ENCODE measurements at places on chromosomes 13 and 19. TPM values are rescaled to one million over a fixed set of nuclear protein-coding genes. Genes with fewer than 3 reads are reported as not detected.

C1QTNF9B gene
- not detected for total RNA-seq

INAFM1 gene
- 2.3 TPM for total RNA-seq

TMEM86B gene
- 1.7 TPM for total RNA-seq

LINGO3 gene
- not detected for total RNA-seq

Data from fibroblast of the aortic adventitia (primary cell).